ENCODE measurements at places on chromosomes 11 and 22.
A peak's percentile ranks its signal among the peaks of the same experiment; 100 is the strongest.

DNA sequence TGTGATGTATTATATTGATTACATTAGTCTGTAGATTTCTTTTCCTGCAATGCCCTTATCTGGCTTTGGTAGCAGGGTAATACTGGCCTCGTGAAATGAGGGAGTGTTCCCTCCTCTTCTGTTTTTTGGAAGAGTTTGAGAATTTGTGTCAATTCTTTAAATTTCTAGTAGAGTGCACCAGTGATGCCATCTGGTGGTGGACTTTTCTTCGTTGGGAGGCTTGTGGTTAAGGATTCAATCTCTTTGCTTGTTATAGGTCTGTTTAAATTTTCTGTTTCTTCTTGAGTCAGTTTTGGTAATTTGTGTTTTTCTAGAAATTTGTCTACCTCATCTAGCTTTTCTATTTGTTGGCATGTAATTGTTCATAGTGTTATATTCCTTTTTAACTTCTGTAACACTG is 18.9 kb downstream of the SHANK3 start:
- DNase-seq: no peak

GRCh38 chr11:2825889-2826678 is 59.5 kb downstream of the CDKN1C start:
- DNase-seq: peak; percentile 86

GRCh38 chr11:116707161-116707629 is 65.6 kb downstream of the BUD13 start:
- no peak for DNase-seq

- no peak for DNase-seq
Measured at GRCh38 chr22:50701076-50701419, 28.4 kb downstream of the SHANK3 start.

DNA sequence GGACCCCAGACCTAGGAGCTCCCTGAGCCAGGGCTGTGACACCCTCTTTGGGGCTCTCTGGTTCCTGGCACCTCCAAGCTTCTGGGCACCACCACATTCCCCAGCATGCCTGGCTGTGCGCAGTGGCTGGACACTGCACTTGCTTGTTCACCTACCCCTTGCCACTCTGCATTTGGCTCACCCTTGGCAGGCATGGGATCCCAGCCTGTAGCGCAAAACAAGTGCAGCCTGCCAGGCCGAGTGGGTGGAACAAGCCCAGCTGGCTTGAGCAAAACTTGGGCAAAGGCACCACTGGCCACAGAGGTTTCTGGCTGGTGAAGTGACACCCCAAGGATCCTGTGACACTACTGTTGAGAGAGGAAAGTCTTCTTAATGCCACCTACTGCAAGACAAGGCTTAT is 57.3 kb downstream of the CCDC34 start:
- DNase-seq: no peak

DNA sequence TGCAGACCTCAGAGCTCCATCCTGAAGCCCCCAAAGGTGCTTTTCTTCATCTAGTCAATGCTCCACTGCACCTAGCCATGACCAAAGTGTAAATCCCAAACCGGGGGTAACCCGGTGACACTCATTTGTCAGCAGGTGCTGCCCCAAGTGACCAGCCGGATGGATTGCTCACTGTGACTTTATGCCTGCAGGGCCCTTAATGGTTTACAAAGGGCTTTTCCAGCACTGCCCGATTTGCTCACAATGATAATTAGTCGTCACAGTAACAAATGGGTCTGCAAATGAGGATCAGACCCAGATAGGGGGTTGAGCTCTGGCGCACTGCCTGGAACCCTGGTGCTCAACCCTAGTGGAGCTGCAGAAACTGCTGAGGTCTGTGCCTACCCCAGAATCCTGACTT is 45.7 kb upstream of the CD5 start:
- DNase-seq: no peak

DNA sequence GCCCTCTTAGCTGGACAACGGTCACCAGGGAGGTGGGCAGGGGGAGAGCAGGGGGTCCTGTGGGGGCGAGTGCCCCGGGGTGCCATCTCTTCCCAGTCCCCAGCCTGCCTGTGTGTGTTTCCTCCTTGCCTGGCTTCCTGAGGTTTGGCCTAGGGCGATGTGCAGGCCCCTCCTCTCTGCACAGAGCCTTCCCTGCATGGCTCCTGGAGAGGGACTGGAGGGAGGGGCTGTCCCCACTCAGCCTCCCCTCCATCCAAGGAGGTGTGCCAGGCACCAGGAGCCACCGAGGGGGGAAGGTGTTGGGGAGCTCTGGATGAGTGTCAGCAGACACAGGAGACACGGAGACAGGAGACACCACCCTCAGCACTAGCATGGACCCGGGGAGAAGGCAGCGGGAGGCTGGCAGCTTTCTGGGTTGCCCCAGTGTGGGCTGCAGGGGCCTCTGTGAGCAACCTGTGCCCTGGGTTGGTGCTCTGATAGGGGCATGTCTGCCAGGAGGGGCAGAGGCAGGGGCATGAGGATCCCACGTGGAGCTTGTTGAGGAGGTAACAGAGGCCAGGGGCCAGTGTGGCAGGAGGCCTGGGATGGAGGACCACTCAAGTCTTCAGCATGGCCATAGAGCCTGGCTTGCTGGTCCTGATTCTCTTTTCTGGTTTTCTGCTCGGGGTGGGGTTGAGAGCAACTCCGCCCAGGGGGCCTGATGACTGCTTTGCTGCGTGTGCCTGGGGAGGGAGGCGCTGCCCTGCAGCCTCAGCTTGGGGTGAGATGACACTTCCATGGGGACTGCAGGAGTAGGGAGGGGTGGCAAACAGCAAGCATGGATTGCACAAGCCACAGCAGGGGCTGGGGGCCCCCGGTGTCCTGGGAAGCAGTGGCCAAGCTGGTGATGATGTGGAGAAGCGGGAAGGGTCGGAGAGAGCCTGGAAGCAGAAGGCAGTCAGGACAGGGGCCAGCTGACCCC is 78.8 kb downstream of the ST3GAL4 start:
- no peak for DNase-seq

GRCh38 chr22:29186302-29186701 is 19.4 kb upstream of the EMID1 start:
- no peak for DNase-seq
